ENCODE measurements at places on chromosomes 12 and 14.

GRCh38 chr14:68585690-68586089 lies 207.2 kb downstream of the ZFP36L1 start:
- DNase-seq: no peak

GRCh38 chr12:5453466-5453865 lies 21.6 kb downstream of the NTF3 start:
- no peak for DNase-seq

DNA sequence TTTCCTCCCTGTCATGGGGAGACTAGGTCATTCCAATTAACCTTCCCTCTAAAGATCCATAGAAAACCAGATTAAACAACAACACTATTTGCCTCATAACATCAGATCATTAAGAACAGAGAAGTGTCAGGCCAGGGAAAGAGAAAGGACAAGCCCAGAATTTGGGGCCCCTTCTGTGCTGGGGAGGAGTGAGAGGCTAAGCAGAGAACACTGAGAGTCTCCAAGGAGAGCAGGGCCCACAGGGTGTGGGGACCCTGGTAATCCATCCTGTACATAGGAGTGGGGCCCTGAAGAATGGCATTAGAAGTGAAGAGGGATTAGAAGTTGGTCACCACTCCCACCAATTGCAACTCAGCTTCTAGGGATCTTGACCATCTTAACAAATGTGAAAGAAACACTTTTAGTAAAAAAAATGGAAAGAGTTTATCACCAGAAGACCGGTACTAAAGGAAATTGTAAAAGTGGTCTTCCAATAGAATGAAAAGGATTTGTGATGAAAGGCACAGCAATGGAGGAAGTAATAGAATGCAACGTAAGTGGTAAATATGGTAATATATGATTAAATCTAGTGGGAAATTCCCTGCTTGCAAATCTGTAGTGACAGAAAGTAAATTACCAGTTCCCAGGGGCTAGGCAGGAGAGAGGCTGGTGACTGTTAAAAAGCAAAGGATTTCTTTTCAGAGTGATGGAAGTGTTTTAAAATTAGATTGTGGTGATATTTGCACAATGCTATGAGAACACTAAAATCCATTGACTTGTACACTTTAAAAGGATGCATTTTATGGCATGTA lies 14.0 kb upstream of the TMTC1 start:
- DNase-seq: no peak

DNA sequence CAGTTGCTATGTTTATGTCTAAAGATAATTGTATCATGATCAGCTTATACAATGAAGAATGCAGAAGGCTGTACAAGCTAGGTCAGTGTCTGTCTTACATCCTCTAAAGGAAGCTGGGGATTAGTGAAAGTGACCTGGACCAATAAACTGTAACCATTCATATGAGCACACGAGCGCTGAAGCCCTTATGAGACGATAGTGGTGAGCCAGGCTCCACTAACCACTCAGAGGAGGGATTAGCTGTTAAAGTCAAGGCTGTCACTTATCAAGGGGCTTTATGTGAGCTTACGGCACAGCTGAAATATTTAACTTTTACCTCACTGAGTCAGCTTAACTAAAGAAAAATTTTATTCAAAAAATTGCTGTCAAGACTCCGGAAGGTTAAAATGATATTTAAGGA lies 30.3 kb downstream of the NDUFA12 start:
- DNase-seq: no peak

- no peak for DNase-seq
Measured at GRCh38 chr12:117580015-117580717, 218.7 kb upstream of the NOS1 start.

GRCh38 chr12:76998908-76999556 lies 66.3 kb downstream of the E2F7 start:
- no peak for DNase-seq

- DNase-seq: peak; percentile 48
Measured at GRCh38 chr12:45732250-45732649, 2.7 kb downstream of the ARID2 start.

DNA sequence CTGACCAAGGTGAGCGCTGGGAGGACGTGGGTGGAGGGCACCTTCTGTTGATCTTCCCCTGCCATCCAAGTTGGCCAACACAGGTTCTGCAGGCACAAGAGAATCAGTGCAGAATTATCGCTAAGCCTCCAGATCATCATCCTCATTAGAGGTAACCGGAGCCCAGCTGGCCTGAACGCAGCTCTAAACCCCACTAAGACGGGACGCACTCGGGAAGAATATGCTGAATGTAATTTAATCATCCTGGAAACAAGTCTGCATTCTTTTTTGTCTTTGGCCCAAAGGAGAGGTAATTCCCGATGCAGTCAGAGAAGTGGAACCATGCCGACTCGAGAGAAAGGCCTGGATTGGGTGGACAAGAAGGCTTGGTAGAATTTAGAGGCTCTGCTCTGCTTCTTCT lies 111.0 kb upstream of the GSC start:
- no peak for DNase-seq

- no peak for DNase-seq
Measured at GRCh38 chr14:91041450-91041849, 19.0 kb downstream of the RPS6KA5 start.

- DNase-seq: no peak
Measured at GRCh38 chr12:120402217-120402616, 33.3 kb upstream of the MSI1 start.

- DNase-seq: no peak
Measured at GRCh38 chr14:22627506-22628263, 16.5 kb downstream of the OR6J1 start.

GRCh38 chr12:109949089-109949488 lies 47.1 kb downstream of the GIT2 start:
- no peak for DNase-seq

DNA sequence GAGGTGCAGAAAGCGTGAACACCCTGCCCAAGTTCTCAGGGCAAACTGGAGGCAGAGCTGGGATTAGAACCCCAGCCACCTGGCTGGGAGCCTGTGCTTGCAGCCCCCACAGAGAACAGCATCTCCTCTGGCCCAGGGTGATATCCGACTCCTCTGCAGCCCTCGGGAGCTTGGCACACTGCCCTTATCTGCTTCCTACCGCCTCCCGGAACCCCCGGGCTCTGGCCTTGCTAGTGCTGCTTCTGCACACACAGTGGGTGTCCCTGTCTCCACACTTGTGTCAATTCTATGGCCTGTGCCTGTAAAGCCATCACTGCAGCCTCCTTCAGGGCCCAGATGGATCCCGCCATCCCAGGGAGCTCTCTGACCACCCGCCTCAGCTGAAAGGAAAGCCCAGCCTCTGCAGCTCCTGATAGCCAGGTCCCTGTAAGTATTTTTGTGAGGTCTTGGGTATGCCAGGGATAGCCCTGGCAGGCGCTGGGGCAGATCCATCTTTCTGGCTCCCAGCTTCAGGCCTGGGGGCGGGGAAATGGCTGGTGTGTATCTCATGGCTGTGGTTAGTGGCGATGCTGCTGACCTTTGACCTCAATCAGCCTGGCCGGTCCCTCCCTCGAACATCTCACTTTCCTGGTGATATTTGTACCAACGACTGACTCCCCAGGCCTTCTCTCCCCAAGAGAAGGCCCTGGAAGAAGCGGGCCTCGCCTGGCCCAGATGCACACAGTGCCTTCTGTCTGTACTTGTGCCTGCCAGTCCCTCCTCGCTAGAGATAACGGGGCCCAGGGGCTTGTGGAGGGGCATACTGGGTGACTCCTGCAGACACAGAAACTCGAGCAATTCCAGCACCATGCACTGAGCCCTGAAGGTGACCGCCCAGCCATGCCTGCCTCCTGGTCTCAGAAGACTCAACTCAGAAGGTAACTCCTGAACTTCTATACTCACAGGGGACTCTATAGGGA lies 183.8 kb downstream of the CALM1 start:
- DNase-seq: no peak

- DNase-seq: no peak
Measured at GRCh38 chr14:90759370-90760077, 56.7 kb downstream of the TTC7B start.

- DNase-seq: no peak
Measured at GRCh38 chr12:94185801-94186200, 37.4 kb downstream of the PLXNC1 start.

DNA sequence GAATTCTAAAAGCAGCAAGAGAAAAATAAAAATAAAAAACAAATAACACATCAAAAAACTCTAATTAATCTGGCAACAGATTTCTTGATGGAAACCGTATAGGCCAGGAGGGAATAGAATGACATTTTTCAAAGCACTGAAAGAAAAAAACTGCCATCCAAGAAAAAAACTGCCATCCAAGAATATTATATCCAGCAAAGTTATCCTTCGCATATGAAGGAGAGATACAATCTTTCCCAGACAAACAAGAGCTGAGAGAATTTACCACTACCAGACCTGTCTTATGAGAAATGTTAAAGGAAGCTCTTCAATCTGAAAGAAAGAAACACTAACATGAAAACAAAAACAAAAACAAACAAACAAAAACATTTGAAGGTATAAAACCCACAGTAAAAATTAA lies 214.8 kb downstream of the EMP1 start:
- DNase-seq: no peak

- peak; percentile 46 for DNase-seq
Measured at GRCh38 chr12:120466560-120467315, 2.8 kb downstream of the SRSF9 start.

GRCh38 chr14:103514596-103515421 lies 7.8 kb downstream of the CKB start:
- no peak for DNase-seq

- DNase-seq: no peak
Measured at GRCh38 chr12:66901138-66901932, 222.5 kb upstream of the GRIP1 start.

- peak; percentile 34 for DNase-seq
Measured at GRCh38 chr12:45655186-45655585, 74.3 kb upstream of the ARID2 start.

DNA sequence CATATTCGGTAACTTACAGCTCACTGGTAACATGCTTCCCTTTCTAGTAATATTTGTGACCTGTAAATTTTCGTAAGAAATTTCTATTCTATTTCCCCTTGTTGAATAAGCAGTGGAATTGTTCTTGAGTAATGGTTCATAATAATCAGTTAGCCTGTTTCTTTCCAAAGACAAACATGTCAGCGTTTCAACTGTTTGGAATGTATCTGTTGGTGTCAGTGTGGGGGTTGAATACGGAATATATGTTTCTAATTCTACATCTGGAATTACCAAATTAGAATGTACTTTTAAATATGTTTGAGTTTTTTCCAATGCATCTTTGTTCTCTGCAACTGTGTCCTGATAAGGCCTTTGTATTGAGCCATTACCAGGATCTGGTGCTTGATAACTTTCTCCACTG lies 2.0 kb downstream of the BBS10 start:
- DNase-seq: no peak

DNA sequence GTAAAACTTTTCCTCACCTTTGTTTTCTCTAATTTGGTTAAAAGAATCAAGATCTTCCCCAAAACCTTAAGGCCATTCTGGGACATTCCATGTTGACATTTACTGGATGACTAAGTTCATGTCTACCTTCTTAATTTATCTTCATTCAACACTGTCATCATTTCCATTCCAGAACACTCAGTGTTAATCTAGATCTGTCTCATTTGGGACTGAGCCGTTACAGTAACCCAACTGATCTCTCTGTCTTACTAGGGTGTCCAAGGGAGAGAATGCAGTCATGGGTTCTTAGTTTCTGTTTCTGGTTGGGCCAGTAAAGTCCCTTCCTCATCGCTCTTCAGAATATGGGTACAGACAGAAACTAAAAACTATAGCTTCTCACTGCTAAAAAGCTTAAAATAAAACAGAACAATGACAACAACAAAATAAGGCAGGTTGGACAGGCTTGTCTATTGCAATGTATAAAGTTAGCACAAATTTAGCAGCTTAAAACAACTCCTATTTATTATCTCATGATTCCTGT lies 144.8 kb downstream of the ASCL1 start:
- DNase-seq: peak; percentile 42

GRCh38 chr12:26281320-26281719 lies 85.9 kb downstream of the SSPN start:
- DNase-seq: no peak

DNA sequence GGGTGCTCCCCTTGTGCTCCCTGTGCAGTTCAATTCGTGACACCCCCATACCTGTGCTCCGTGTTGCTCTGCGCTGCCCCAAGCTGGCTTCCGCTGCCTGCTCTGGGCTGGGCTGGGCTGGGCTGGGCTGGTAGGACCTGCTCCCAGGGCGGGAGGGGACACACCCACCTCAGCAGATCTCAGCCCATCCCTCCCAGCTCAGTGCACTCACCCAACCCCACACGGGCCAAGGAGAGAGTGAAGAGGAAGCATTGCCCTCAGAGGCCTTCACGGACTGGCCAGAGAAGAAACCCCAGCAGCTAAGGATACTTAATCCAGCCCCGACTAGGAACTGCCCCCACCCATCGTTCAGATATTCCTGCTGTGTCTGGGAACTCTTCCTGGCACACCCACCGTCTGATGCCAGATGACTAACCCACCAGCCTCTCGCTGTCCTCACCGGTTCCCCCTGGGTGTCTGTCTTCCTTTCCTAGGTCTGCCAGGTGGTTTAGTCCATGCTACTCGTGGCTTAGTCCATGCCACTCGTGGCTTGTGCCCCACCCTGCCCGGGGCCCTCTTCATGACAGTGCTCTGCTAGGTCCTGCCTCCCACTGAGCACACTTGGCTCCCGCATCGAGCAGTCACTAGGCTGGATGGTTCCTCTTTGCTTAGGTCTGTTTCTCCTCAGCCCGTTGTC lies at the start of gene LPAR5:
Gene LPAR5 (minus strand): TSS at position 104 of the 676 bp plus-strand sequence. CDS start 14,711 bp downstream, outside the sequence.
- DNase-seq: no peak

- no peak for DNase-seq
Measured at GRCh38 chr14:20617138-20618003, 24.1 kb downstream of the OR6S1 start.
